ENCODE measurements at places on chromosomes 3 and 15.

DNA sequence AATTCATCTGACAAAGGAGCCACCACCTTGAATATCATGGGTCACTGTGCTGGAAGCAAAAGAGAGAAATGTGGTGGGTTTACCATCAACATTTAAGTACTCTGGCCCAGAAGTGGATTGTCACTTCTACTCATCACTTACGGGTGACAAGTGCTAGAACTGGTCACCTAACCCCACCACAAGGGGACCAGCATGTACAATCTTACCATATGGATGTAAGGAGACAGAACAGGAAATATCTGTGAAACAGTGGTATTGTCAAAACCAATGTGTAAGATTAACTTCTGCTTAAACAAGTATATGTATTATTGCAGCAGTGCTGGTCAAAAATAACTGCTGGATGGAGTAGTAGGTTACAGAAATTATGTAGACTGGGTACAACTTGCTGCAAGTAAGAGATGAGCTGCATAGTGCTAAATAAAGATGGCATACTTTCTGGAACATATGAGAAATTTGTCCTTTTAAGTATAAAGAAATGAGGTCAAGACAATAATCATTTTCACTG is 171.8 kb downstream of the POTEB3 start:
- DNase-seq = no peak

DNA sequence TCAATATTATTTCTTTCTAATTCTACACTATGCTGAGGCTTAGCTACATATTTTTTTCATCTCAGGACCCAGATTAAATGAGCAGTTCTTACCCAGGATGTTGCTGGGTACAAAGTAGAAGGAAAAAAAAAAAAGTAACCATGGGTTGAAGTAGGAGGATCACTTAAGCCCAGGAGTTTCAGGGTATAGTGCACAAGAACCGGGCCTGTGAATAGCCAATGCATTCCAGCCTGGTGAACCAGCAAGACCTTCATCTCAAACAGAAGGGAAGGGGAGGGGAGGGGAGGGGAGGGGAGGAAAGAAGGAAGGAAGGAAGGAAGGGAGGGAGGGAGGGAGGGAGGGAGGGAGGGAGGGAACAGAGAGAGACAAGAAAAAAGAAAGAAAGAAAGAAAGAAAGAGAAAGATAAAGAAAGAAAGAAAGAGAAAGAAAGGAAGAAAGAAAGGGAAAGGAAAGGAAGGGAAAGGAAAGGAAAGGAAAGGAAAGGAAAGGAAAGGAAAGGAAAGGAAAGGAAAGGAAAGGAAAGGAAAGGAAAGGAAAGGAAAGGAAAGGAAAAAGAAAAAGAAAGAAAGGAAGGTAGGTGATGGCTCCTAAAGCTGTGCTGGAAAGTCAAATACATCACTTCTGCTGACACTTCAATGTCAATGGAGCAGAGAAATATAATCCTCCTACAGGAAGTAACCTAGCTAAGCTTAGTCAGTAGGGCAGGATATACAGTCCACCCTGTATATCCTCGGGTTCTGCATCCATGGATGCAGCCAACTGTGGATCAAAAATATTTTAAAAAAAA is 206.8 kb upstream of the TGFBR2 start:
- DNase-seq = no peak

DNA sequence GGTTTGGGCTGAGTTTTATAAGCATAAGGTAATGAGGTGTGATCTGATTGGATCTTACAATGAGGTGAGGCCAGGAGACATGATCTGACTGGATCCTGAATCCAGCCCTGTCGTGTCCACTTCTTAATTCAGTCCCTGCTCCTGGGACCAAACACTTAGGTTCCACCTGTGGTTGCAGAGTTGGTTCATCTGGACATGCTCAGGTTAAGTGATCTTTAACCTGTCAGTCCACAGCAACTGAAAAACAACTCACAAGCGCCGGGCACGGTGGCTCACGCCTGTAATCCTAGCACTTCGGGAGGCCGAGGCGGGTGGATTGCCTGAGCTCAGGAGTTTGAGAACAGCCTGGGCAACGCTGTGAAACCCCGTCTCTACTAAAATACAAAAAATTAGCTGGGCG is 679.3 kb upstream of the ALCAM start:
- DNase-seq = no peak

- DNase-seq = no peak
These were observed 43.7 kb downstream of the KAT2B start for GRCh38 chr3:20083953-20084352.

- no peak for DNase-seq
These were observed 375.1 kb downstream of the FOXP1 start for GRCh38 chr3:71208211-71209095.

GRCh38 chr15:25993506-25993905 is 130.4 kb upstream of the ATP10A start:
- no peak for DNase-seq

DNA sequence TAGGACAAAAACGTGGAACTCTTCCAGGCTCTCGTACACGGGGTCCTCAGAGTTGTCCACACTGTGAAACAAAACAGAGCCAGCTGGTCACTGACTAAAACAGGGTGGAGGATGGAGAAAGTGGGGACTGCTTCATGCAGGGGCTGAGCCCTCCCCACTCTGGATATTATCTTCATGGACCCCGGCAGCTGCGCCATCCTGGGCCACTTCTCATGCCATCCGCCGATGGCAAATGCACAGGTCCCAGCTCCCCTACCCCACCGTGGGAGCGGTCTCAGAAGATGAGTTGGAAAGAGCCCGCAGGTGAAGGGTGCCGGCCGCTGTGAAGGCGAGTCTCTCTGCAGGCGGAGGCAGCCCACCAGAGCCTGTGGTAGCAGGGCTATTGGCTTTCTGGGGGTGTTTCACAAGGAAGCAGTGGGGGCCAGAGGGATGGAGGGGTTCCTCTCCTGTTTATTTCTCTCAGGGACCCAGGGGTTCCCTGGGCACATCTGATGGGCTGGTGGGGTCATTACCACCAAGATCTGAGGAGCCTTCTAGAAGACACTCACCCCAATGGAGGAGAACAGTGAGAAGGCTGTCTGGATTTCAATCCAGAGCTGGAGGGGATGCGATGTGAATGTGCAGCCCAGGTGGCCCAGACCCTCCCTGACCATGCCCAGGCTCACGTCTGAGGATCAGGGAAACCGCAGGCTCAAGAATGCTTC is 177.3 kb downstream of the KLF13 start:
- DNase-seq = no peak

DNA sequence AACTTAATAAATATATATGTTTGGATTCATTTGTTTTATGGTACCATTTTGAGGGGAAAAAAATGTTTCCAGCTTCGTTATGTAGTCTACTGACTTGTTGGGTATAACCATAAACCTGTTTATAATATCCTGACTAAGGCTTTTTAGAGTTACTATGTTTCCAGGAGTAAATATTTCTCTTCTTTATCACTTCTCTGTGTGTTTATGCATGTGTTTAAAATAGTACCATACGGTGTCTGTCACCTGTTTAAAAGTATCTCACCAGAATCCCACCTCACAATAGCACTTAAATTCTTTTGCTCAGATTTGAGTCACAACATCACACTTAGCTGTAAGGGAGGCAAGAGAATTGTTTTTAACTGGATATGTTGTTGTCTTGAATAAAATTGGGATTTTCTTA is 15.1 kb downstream of the LACTB start:
- DNase-seq = no peak

DNA sequence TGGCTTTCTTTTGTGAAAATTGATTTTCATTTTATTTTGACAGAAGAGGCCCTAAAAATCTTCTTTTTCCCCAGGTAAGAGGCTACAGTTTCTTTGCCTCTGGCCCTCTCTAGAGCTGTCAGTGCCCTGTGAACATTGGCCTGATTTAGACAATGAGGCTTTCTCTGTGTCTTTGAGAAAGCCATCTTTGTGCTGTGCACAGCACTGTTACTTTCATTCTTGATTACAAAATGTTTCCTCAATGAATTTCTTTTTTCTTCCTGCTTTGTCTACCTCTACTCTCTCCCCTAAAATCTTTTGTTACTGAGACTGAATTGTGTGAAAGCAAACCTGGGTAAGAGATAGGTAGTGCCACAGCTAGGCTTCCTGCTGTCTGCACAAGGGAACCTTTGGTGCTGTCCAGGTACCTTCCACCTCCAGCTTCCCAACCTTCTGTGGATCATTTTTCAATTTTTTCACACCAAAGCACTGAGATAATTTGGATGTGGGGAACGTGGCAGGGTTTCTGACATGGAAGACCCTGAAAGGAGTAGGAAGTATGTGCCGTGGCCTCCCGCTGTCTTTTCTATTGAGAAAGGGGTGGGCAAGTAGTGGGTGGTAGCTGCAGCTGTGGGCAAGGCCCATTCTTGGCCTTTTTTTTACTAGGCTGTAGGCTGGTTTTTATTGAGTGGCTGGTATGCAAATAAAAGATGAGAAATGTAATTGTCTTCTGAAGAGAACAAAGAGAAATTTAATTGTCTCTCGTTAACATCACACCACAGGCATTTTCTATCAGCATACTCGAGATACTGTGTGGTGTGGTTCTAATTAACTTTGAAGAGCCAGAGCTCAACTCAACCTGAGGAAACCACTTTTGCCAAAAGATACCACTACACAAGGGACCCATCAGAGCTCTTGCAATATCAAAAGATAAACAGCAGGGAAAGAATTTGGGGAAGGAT is 21.0 kb downstream of the RAB8B start:
- no peak for DNase-seq

DNA sequence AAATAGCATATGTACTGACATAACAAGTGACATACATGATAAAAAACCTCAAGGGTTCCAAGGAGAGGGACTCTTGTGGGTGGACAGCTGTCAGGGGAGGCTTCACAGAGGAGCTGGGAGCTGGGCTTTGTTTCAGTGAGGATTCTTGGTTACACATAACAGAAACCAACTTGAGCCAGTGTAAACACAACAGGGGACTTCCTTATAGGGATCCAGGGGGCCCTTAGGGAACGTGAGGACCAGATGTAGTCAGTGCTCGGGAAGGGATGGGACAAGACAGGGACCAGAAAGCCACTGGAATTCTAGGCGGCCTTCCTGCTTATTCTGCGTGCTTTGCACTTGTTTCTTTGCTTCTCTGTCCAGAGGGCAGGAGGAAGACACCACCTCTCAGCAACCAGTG is 34.9 kb downstream of the SNAPC5 start:
- no peak for DNase-seq

GRCh38 chr3:72530426-72530825 is 317.8 kb downstream of the SHQ1 start:
- DNase-seq = no peak

- no peak for DNase-seq
These were observed 23.9 kb upstream of the CEP152 start for GRCh38 chr15:48834756-48835155.

- DNase-seq = no peak
These were observed 51.6 kb upstream of the MRPS22 start for GRCh38 chr3:139292192-139292591.

Data from CD4-positive, alpha-beta T cell treated with Interferon alpha-2 for 1 hour (primary cell).